ENCODE measurements at places on chromosomes 1 and 21.

DNA sequence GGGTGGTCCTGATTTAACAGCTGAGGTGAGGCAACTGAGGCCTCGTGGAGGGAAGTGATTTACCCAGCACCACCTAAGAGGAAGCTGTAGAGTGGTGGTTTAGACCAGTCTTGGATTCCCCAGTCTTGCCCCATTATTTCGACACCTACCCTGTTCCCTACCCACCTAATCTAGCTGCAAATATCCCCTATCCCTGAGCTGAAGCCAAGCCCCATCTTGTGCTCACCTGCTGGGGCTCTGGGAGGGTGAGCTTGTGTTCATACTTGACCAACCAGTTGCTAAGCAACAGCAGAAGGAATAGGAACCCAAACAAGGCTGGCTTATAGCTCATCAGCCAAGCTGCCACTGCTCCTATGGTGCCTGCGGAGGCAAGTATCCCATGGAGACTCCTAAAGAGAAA lies 2.0 kb downstream of the TEX46 start:
- DNase-seq = peak; percentile 55

DNA sequence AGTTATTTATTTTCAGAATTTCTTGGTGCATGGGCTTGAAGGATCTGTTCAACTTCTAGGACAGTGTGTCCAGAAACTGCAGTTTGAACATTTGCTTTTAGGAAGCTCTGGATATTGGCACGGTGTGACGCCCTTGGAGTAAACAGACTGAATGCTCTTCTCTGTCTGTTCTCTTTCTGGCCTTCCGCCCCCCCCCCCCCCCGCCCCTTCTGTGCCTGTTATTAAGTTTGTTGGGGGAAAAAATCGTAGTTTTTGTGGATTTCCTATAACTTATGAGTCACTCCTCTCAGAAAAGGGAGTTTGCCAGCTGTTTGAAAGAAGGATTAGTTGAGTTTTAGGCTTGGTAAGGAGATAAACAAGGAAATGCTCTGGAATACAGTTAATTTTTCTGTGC lies 1.2 kb downstream of the KCTD3 start:
- DNase-seq = no peak

DNA sequence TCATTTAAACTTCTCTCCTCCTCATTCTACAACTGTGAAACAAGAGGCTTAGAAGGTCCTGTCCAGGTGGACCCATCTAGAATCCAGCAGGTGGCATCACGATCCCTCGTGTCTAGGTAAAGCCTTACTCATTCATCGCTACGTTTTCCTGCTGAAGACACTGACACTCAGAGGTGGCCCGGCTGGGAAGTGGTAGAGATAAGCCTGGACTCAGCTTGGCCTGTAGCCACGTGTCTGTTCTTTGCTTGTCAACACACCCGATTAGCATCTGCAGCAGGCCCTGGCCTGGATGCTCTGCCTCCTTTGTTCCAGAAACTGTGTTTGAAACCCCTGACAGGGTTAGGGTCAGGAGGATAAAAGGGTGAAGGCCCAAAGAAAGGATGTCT lies 43.4 kb downstream of the PARP1 start:
- no peak for DNase-seq

DNA sequence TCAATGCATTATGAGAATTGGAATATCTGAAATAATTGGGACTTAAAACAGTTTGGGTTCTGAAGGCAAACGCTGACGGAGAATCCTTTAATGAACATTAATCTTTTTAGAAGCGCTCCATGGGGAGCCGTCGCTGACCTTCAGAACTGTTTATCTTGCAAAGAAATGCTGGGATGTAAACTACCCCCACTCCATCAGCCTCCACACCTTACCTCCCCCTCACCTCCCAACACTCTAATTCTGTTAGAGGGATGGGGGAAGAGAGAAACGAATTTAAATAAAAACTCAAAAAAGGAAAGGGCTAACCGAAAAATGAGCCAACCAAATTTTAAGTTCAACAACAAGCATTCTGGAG lies 44.1 kb upstream of the DNAJC6 start:
- DNase-seq = no peak

DNA sequence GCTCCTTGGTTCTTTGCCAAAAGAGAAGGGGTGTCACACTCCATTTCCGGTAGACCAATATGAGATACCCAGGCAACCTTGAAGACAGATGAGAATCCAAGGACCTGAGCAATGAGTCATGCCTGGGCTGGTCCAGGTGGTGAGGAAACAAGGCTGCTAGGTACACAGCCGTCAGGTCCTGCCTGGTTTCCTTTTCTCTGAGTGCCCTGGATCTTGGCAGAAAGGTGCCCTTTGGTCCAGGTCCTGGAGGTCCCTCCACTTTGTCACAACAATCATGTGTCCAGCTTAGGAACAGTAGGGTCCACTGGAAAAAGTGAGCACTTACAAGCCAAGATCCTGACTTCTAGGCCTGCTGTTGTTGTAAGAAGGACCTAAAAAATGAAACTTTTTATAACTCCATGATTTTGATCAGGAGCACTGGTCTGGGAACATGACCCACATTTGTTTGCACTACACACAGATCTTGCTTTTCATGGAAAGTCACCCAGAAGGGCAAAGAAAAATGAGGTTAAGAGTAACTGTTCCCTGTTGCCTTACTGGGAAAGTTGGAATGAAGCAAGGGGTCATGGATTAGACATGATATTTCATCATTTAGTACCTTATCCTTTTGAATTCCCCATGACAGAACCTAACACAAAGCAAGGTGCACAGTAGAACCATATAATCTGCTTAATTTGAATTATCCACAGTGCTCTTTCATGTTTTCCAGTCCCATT lies 94.7 kb downstream of the PAPPA2 start:
- DNase-seq = no peak

All from Karpas-422 (cell line).